ENCODE measurements at places on chromosomes 2 and 18. TPM values are rescaled to one million over a fixed set of nuclear protein-coding genes. Genes with fewer than 3 reads are reported as not detected.

DNA sequence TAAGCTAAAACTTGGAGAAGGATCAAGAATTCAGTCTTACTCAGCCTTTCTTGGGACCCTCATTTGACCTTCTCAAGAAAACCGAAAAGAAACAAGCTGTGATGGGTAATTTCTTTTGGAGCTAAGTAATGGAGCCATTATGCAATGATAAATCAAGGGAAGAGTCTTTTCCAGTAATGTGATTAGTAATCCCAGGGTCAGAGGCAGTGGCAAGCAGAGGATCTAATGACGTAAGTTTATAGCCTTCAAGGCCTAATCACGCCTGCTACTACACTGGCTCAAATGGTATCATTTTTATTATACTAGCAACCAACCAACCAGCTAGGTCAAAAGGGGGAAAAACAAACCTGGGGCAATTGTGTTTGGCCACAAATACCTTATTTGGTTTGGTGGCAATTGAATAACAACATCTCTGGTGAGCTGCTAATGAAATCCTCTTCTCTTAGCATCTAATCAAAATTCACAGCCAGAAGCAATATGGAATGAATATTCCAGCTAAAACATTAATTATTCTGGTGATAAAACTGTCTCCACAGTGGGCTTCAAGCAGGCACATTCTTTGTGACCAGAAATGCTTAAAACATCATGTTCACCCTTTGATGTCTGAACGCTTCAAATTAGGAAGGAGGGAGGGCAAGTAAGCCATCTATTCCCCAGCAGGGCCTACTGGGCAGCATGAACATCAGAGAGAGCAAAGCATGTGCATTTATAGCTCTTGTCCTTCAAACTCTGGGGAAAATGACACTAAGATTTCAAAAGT, 114.9 kb upstream of the SULT1C3 start:
- no peak for DNase-seq

DNA sequence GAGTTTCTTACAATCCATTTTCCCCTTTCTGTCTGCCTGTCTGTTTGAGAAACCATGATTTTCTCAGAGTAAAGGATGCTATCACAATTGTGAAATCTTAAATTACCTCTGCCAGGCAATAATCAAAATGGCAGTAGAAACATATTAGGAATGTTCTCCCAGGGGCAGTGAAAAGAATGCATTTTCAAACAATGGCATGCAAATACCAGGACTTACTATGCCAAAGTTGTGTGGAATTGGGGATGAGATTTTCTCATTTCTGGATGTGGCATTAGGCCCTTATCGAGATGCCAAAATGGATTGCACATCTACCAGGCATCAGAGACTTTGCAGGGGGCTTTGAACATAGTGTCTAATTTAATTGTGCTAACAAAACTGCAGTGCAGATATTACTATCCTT, 821.4 kb downstream of the RNF144A start:
- no peak for DNase-seq

DNA sequence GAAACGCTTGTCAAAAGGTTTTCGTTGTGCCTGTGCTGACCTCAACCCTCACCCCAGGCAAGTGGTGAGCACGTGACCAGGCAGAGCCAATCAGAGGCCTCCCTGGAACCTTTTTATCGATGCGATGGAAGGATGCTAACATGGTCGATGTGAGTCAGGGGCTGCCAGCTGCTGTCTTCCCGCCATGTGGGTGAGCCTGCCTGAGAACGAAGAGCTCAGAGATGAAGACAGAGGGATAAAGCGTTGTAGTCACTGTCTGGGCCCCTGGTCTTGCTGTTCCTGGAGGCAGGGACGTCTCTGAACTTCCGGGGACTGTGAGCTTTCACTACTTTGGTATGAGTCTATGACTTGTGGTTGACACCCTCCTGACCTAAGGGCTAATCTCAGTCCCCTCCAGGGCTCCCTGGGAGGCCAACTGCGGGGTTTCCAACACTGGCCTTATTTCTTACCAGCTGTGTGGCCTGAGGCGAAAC, 18.6 kb downstream of the DNMT3A start:
- peak; percentile 61 for DNase-seq

GRCh38 chr2:7097353-7097895, 180.2 kb downstream of the RNF144A start:
- peak; percentile 65 for DNase-seq

- DNase-seq, result peak; percentile 72
Measured at GRCh38 chr2:197786010-197786877, 1.1 kb upstream of the BOLL start.

DNA sequence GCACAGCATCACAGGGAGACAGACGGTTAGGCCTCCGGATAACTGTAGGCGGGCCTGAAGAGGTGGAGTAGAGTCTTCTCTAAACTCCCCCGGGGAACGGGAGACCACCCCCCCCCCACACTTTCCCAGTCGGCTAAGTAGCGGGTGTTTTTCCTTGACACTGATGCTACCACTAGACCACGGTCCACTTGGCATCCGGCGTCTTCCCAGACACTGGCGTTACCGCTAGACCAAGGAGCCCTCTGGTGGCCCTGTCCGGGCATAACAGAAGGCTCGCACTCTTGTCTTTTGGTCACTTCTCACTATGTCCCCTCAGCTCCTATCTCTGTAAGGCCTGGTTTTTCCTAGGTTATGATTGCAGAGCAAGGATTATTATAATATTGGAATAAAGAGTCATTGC, 25.7 kb upstream of the NCL start:
- DNase-seq, result no peak

DNA sequence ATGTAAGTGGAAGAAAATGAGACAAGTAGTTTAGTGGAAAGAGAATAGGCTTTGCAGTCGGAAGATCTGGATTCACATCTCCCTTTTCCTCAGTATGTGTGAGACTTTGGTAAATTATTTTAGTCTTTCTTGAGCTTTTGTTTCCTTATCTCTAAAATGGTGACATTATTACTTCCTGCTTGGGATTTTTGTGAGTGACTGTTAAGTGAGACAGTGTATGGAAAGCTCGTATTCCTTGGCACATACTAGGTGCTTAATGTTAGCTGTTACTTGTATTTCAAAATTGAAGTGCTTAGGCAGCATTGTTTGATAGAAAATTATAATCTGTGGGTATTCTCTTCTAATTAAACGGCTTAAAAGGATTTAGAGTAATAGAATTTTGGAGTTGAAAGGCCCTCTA, 2.0 kb downstream of the ZNF638 start:
- no peak for DNase-seq

DNA sequence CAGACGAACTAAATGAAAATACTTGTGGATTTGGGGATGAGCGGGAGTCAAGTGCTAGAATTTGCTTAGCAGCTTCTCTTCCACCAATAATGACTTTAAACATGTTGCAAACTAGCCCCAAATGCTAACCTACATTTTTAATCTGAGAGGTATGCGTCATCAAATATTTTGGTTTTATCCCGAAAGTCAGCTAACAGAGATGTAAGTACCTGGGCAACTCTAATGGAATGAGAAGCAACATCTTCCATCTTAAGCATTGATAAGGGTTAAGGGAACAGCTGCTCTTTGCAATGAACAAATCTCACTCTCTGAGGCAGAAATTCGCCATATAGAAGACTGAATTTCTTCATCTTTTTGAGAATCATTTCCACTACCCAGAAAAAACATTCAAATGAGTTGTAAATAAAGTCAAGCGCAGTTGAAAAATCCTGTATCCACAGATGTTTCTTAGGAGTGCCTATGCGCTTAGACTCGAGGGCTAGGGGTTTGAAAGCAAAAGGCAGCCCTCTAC, 926 bp upstream of the YPEL5 start:
- no peak for DNase-seq

DNA sequence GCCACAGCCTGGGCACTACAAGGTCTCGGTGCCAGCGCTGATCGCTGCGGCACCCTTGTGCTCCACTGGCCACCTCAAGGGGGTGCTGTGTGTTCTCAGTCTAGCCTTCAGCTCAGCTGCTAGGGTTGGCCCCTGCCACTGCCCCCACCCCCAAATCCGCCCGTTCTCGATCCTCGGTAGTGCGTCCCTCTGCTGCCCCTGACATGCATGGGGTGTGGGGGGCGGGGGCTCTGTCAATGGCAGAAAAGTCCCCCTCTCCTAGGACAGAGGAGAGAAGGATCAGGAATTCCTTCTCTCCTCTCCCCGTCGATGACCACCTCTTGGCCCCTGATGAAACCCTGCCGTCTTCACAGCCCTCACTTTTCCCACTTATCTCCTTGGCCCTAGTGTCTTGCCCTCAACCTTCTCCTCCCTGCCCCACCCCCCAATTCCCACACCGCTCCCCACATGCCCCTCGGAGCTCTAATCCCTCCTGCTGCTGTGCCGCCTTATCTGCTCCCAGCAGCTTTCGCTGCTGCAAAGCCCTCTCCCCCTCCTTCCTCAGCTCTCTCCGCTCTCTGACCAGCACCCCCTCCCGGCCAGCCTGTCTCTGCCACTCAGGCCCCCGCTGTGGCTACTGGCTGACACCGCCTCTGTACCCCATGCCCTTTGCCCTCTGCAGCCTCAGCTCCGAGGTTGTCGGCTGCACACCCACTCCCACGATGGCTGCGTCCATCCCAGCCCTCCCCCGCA, 4.3 kb upstream of the ASIC4 start:
- peak; percentile 35 for DNase-seq

DNA sequence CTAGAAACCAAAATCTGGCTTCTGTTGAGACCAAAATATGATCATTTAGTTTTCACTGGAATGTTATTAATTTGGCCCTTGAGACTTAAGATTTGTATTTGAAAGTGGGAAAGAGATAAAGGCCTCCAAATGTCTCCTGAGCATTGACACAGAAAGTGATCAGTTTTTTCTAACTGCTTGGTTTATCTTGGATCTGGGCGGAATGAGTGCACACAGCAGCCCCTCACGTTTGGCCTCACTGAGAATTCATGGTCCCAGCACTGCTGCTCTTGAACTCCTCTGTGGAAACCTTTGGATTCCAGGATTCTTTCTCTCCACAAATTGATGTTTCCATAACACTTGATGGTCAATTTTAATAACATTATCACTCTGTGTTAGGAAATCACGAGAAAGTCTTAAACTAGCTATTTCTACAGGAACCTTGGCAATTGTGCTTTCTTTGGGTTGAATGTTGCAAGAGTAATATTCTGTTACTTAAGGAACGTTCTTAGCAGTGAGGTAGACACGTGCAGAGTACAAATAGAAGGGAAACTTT, 180.3 kb upstream of the BCL2L11 start:
- no peak for DNase-seq

DNA sequence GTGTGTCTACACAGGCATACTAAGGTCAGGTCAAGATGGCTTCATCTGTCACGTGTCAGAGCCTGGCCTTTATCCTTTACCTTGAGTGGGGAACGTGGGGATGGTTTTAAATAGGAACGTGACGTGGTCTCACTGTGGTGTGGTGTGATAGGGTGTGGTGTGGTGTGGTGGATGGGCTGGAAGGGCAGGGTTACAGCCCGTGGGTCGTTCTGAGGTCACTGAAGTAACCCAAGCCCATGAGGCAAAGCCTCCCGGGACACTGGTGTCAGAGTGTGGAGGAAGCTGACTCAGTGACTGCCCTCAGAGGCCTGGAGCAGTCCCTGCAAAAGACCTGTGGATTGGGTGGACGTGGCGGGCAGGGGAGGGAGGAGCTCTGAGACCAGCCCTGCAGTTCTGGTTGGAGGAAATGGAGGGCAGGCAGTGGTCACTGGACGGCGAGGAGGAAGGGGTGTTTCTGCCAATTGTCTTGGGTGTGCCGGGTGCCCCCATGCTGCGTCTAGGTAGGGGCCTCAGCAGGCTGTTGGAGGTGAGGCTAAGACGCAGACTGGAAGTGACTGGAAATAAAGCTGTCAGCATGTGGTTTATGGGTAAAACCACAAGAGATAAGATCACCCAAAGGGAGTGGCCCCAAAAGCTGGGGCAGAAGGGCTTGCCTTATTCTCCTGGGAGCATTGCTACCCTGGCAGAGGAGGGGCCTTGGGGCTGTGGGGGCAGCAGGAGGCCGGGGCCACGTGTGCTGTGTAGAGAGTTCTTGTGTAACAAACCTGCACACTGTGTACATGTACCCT, 84.8 kb downstream of the SH3RF3 start:
- peak; percentile 84 for DNase-seq

DNA sequence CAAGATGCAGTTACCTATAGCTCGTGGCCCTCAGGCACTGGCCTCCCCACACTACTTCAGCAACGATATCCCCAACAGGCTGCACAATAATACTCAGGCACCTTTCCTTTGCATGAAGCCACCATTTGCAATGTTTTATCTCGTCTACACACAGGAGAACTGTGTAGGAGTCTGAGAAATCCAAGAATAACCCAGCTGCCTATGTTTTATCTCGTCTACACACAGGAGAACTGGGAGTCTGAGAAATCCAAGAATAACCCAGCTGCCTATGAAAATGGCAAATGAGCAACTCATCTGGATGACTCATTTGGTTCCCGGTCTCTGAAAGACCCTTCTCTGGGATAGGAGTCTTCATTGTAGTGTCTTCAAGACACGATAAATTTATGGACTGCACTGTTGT, 18.3 kb upstream of the LNPK start:
- no peak for DNase-seq

DNA sequence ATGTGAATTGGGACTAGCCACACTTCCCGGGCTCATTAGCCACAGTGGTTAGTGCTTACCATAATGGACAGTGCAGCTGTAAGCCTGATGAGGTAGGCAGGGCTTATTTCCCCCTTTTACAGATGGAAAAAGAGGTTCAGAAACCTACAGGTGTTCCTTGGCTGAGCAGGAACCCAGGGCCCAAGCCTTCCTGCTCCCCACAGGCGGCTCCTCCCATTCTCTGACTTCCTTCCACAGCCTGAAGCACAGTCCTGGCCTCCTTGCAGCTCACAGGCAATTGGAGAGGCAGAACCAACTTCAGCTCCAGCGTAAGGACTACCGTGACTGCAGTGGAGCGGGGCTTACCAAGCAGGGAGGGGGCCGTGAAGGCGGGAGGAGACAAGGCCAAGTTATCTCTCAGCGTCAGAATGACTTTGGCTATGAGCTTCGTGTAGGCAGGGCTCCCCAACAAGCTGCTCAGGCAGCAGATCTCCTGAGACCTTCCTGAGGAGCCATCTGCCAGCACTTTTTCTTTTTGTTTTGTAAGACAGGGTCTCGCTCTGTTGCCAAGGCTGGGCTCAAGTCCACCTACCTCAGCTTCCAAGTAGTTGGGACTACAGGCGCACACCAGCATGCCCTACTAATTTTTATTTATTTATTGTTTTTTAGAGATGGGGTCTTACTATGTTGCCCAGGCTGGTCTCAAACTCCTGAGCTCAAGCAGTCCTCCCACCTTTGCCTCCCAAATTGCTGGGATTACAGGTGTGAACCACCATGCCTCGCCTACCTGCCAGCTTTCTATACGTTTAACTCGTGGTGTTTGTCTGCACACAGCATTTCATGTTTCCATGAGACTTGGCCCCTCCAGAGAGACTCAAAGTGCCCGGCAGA, 34.2 kb upstream of the NT5DC4 start:
- no peak for DNase-seq

GRCh38 chr2:164812378-164812777, 29.2 kb downstream of the COBLL1 start:
- DNase-seq, result no peak

MBOAT2 gene
- 2.9 TPM for total RNA-seq

KHK gene
- 5.3 TPM for total RNA-seq

TUBA3E gene
- total RNA-seq, result not detected

PLB1 gene
- total RNA-seq, result 2.0 TPM

ARHGAP28 gene
- total RNA-seq, result not detected

SCYGR3 gene
- total RNA-seq, result not detected

COL6A3 gene
- total RNA-seq, result 3.4 TPM

POLE4 gene
- 42.3 TPM for total RNA-seq

KIF5C gene
- total RNA-seq, result 7.7 TPM

FOXD4L1 gene
- total RNA-seq, result not detected

CENPA gene
- total RNA-seq, result 2.0 TPM

FBXO41 gene
- total RNA-seq, result 17.4 TPM

LHCGR gene
- total RNA-seq, result not detected
